Esophagus muscularis mucosa (tissue), 4 donors: ENCODE measurements at places on chromosomes 2 and 18. TPM values are rescaled to one million over a fixed set of nuclear protein-coding genes. Genes with fewer than 3 reads are reported as not detected.

DNA sequence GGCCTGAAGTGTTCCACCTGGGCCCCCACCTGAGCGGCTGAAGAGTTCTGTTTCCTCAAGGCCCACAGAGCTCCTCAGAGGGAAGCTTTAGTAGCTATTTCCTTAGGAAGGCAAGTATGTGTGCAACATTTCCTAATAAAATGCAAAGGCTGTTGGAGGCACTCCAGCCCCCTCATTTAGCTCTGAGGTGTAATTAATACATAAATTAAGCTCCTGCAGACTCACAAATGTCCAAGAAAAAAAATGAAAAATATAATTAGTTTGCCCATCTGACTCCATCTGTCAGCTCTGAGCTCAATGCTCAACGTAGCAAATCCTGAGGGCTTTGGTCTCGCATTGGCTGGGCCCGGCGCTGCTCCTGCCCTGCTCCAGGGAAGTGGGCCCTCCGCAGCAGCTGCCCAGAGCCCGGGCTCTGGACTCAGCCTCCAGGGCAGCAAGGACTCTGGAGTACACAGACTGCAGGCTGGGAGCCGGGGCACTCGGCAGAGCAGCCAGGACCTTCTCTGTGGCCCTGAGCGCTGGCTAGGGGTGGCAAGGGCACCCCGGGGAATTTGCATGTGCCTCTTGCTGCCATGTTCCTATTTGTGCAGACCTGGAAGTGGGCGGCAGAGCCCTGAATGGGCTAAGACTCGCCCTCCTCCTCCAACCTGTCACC lies 23.4 kb upstream of the C1QL2 start:
- H3K4me3 ChIP-seq, result no peak overlapping the region
- DNase-seq, result no peak
- H3K27me3 ChIP-seq, result no peaks in the 10 kb centered on the region
- H3K4me1 ChIP-seq, result no peaks in the 10 kb centered on the region

- no peaks in the 10 kb centered on the region for H3K36me3 ChIP-seq
- peaks cover 46% of the 10 kb centered on the region for H3K4me1 ChIP-seq
- no peak overlapping the region for H3K4me3 ChIP-seq
- no peaks in the 10 kb centered on the region for H3K27me3 ChIP-seq
- no peak overlapping the region for H3K27ac ChIP-seq
These were observed 2.3 kb upstream of the MAL start for GRCh38 chr2:95023222-95023597.

CFAP53 gene
- not detected for total RNA-seq

DNA sequence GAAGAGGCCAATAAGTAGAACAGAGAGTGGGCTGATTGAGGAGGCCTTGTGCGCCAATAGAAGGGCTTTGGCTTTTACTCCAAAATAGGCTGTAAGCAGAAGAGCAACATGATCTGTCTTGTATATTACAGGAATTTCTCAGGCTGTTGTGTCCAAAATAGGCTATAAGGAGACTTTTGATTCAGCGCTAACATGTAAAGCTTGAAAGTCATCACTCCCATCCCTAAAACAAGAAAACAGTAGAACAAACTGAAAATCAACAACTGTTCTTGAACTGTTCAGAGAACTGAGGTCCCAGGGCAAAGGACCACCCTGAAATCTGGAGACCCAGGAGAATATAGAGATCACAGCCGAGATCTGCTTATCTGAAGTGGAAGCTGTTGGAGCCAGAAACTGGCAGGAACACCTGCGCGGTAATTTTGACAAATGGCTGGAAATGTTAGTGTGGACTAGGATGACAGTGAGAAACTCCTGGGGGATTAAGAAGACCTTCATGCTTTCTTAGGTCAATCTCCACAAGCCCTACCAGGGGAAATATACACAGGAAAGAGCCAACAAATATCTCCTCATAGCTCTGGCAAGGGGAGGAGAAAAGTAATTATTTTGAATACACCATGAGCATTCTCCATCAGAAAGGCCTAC lies 258.6 kb downstream of the RBM43 start:
- no peaks in the 10 kb centered on the region for H3K36me3 ChIP-seq
- no peaks in the 10 kb centered on the region for H3K4me1 ChIP-seq
- no peaks in the 10 kb centered on the region for H3K27me3 ChIP-seq
- DNase-seq, result no peak
- no peak overlapping the region for H3K4me3 ChIP-seq

DNA sequence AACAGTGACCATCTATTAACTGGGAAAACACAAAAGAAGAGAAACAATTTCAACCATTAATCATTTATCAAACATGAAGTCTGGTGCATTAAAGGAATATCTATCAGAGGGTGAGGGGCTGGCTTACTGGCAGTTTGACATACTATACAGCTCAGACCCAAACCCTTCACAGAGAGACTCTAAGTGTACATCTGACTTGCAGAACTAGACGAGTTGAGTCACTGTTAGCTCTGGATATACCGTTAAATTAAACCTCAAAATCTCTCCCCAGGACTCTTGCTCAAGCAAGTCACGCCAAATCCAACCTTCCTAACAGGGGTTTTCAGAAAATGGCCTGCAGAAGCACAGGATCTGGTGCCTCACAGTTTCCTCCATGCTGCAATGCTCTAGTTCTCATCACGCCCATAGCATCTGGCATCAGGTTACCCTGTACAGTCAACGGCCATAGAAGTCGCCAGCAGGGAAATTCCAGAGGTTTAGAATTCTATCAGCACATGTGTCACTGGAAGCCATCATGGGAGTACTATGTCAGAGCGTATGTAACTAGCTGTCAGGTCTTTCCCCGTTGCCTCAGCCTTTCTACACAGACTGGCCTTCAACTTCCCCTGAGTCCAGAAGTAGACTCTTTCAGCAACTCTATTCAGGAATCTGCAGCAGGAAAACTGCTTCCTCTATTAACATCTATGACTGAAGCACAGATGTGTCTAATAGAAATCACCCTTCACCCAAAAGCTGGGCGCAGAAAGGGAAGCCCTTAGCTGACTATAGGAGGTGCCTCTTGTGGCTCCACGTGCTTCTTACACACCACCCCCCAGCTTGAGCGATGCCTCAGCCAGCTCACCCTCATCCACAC lies 9.3 kb downstream of the TGOLN2 start:
- H3K27ac ChIP-seq, result no peak overlapping the region
- H3K36me3 ChIP-seq, result peaks cover 68% of the 10 kb centered on the region
- no peak for DNase-seq
- H3K4me1 ChIP-seq, result peaks cover 30% of the 10 kb centered on the region

GRCh38 chr2:157764386-157764785 lies 111.7 kb downstream of the ACVR1 start:
- H3K27ac ChIP-seq, result no peak overlapping the region
- H3K27me3 ChIP-seq, result no peaks in the 10 kb centered on the region
- H3K4me1 ChIP-seq, result no peaks in the 10 kb centered on the region
- no peak for DNase-seq
- H3K4me3 ChIP-seq, result no peak overlapping the region

- no peak overlapping the region for H3K4me3 ChIP-seq
- no peaks in the 10 kb centered on the region for H3K36me3 ChIP-seq
- DNase-seq, result no peak
- H3K27me3 ChIP-seq, result no peaks in the 10 kb centered on the region
- peaks cover 31% of the 10 kb centered on the region for H3K4me1 ChIP-seq
These were observed 162.1 kb downstream of the QPCT start for GRCh38 chr2:37506407-37507050.

DNA sequence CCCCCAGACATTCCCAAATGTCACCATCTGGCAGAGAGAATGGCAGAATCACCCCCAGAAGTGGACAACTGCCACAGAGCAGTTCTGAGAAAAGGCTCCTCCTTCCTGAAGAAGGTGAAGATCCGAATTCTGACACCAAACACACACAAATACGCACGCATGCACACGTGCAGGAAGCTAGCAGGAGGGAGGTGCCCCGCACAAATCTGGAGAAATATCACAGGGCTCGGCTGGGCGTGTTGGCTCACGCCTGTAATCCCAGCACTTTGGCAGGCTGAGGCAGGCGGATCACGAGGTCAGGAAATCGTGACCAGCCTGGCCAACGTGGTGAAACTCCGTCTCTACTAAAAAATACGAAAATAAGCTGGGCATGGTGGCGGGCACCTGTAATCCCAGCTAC lies 38.5 kb upstream of the ATG16L1 start:
- H3K27me3 ChIP-seq, result no peaks in the 10 kb centered on the region
- peaks cover 33% of the 10 kb centered on the region for H3K4me1 ChIP-seq
- DNase-seq, result no peak
- H3K27ac ChIP-seq, result no peak overlapping the region
- H3K4me3 ChIP-seq, result no peak overlapping the region
- no peaks in the 10 kb centered on the region for H3K36me3 ChIP-seq

- peak overlapping the region; percentile 58 for H3K4me3 ChIP-seq
- no peaks in the 10 kb centered on the region for H3K27me3 ChIP-seq
- peak overlapping the region; percentile 83 for H3K27ac ChIP-seq
- no peaks in the 10 kb centered on the region for H3K36me3 ChIP-seq
These were observed 11.5 kb downstream of the CATIP start for GRCh38 chr2:218368150-218368528.

PPP1R1C gene
- not detected for total RNA-seq

TNFRSF11A gene
- 2.2 TPM for total RNA-seq

DNA sequence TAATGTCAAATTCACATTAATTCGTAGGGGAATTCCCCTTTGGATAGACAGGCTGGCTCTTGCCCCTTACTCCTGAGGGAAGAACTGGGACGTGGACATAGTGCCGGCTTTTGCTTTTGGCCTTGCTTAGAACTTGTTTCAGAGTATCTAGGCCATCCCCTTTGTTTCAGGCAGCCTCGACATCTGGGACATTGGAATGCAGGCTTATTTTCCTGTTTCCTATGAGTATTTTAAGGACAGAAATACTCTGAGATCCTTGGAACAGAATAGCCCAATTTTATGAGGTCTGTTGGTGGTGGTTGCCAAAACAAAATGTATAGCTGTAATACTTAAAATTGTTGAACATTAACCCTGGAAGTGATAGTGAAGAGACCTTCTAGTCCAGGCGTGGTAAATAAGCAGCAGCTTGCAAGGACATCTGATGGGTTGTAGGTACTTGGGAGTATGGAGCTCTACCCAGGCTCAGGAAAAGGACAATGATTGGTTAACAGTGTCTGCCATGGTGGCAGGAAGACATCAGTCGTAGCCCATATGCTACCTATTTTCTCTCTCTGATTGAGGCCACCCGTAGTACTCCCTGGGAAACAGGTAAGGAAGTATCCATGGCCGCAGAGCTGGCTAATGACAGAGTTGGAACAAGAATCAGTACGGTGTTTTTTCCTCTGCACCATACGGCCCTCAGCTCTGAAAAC lies 112.4 kb downstream of the CDK15 start:
- H3K27me3 ChIP-seq, result no peaks in the 10 kb centered on the region
- H3K4me3 ChIP-seq, result no peak overlapping the region
- no peaks in the 10 kb centered on the region for H3K36me3 ChIP-seq
- no peak for DNase-seq
- H3K27ac ChIP-seq, result no peak overlapping the region
- no peaks in the 10 kb centered on the region for H3K4me1 ChIP-seq

DNA sequence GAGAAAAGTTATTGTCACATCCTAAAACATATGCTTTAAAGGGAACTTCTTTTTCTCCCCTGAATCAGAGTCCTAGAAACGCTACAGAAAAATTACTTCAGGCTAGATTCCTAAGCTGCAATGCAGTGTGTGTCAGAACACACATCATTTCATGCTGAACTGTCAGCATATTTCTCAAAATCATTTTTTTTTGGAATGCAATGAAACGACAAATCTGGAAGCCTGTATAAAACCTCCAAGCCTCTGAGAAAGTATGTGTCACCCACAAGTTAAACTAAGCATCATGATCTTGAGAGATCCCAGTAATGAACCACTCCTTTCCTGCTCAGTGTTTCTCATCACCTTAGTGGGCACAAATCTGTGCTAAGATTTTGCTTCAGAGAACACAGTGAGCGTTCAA lies 276.2 kb downstream of the ZNF521 start:
- H3K27ac ChIP-seq, result no peak overlapping the region
- H3K27me3 ChIP-seq, result no peaks in the 10 kb centered on the region
- no peaks in the 10 kb centered on the region for H3K4me1 ChIP-seq
- DNase-seq, result no peak
- no peak overlapping the region for H3K4me3 ChIP-seq
- no peaks in the 10 kb centered on the region for H3K36me3 ChIP-seq

FAM237A gene
- total RNA-seq, result not detected

- no peaks in the 10 kb centered on the region for H3K4me1 ChIP-seq
- DNase-seq, result no peak
- no peak overlapping the region for H3K27ac ChIP-seq
- H3K27me3 ChIP-seq, result no peaks in the 10 kb centered on the region
- no peak overlapping the region for H3K4me3 ChIP-seq
These were observed 386.0 kb downstream of the IRS1 start for GRCh38 chr2:226413498-226414130.

MYOM1 gene
- 17.2 TPM for total RNA-seq

RBKS gene
- 0.63 TPM for total RNA-seq

DNA sequence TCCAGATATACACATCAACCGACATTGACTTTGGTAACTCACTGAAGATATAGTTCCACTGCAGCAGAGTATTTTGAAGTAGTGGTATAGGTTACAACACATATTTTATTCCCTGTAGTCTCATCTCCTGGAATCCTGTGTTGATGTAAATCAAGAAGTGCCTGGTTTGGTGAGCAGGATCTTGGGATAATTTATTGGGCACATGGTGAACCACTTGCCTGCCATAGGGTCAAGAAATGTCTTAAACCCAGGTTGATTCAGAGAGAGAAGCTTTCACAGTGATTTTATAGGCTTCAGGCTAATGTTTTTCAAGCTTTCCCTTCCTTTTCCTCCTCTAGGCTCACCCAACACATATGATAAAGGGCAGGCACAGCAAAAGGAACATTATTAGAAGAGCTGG lies 24.6 kb downstream of the CCDC85A start:
- no peak overlapping the region for H3K27ac ChIP-seq
- no peaks in the 10 kb centered on the region for H3K4me1 ChIP-seq

- H3K27me3 ChIP-seq, result no peaks in the 10 kb centered on the region
- H3K4me1 ChIP-seq, result no peaks in the 10 kb centered on the region
- no peaks in the 10 kb centered on the region for H3K36me3 ChIP-seq
- H3K27ac ChIP-seq, result no peak overlapping the region
These were observed 15.0 kb upstream of the LAMA1 start for GRCh38 chr18:7132356-7133150.

PRADC1 gene
- 31.6 TPM for total RNA-seq

GRCh38 chr2:110764931-110765330 lies 32.6 kb downstream of the ACOXL start:
- H3K4me1 ChIP-seq, result peaks cover under 1% of the 10 kb centered on the region
- H3K4me3 ChIP-seq, result no peak overlapping the region
- H3K27me3 ChIP-seq, result no peaks in the 10 kb centered on the region
- no peaks in the 10 kb centered on the region for H3K36me3 ChIP-seq

- no peaks in the 10 kb centered on the region for H3K36me3 ChIP-seq
- H3K4me1 ChIP-seq, result peaks cover 39% of the 10 kb centered on the region
- no peak overlapping the region for H3K4me3 ChIP-seq
- H3K27ac ChIP-seq, result peak overlapping the region; percentile 30
- DNase-seq, result no peak
These were observed 335.9 kb upstream of the NT5C1B start for GRCh38 chr2:18925296-18925695.

RNPEPL1 gene
- total RNA-seq, result 57.3 TPM

B4GALT6 gene
- total RNA-seq, result 5.5 TPM

CDK5R2 gene
- not detected for total RNA-seq

DNA sequence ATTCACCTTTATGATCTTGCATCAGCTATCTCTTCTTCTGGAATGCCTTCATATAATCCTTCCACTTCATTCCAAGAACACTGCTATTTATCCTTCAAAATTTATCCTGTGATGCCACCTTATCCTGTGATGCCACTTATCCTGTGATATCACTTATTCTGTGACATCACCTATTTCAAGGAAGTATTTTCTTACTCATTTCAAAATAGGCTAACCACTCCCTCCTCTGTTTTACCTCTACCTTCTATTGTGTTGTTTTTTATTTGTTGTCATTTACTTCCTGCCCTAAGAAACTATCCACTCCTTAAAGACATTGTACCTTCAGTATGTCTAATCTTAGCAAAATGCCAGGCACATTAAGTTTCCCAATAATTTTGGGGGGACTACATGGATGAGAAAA lies 38.8 kb downstream of the CD226 start:
- H3K27ac ChIP-seq, result no peak overlapping the region

HOXD3 gene
- total RNA-seq, result 2.1 TPM
